AG04450 (cell line): ENCODE measurements at places on chromosomes 1 and 21.

DNA sequence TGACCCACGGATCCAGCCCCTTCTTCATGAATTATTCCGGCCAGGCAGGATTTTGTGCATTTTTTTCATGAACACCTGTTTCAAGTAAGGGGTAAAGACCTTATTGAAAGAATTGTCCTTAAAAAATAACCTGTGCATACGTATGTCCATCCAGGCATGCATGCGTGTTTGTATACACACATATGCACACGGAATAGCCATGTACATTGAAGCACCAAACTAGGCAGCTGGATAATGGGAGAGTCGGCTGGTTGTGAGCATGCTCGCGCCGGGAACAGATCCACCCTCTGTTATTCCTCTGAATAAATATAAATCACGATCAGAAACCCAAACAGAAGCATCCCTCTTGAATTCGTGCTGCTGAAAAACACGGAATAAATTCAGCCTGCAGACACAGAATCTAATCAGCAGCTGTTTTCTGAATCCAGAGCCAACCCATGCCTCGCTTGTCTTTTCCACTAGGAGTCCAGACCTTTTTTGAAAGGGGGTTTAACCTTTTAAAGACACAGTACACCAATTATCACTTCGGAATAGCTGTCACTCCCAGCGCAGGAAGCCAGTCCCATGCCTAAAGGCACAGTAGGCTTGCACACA, at the start of gene HIVEP3:
HIVEP3 (minus strand) TSS at position 473 of the 594 bp plus-strand sequence.
- no peak for DNase-seq

DNA sequence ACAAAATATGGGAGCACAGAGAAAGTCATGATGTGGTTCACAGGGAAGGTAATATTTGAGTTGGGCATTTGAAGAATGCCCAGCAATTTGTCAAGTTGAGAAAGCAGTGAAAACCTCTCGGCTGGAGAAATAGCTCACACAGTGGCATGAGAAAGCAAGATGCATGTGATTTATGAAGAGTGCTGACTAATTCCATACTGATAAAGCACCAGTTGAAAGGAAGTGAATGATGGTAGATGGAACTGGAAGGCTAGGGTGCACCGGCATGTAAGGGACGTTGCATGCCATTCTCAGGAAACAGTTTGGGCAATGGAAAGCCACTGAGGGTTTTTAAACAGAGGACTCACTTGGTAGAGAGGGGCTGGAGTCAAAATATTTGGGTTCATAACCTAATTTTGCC, 53.5 kb upstream of the MTF2 start:
- DNase-seq, result no peak

DNA sequence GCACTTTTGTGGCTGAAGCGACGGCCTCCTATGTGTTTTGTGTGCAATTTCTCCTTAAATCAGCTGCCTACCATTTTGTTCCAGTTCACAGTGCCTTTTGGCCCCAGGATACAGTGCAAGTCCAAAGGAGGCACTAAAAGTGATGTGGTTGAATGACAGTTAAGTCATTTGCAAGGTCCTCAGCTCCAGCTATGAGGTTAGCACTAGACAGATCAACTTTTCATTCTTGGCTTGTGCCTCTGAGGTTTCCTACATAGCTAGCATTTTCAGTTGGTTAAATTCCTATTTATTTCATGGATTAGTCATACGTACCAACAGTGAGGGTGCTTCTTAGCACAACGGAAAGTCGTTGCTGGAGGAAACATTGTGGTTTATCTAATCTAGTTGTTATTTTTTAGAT, 59.3 kb upstream of the NTPCR start:
- peak; percentile 62 for DNase-seq

DNA sequence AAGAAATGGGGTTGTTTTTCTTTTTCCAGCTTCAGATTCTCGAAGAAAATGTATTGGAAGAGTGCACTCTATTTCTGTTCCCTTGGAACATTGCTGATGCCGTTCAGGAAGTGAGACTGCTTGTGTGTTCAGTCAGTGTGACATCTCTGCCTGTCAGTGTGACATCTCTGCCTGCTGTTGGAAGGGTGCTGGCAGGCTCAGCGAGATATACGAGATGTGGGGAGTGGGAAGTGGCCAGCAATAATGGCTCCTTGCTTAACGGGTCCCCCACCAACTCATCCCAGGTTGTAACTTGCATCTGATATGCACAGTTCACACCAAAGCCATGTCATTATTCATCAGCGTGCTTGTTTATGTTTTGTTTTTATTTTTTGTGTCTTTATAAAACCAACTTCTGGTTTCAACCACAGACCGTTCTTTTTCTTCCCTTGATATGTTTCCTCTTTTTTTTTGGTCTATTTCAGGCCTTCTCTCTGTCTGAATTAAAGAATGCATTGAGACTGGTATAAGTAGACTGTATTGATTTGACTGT, 145.4 kb downstream of the GALNT2 start:
- DNase-seq, result no peak
